ENCODE measurements at places on chromosomes 11 and 22.

DNA sequence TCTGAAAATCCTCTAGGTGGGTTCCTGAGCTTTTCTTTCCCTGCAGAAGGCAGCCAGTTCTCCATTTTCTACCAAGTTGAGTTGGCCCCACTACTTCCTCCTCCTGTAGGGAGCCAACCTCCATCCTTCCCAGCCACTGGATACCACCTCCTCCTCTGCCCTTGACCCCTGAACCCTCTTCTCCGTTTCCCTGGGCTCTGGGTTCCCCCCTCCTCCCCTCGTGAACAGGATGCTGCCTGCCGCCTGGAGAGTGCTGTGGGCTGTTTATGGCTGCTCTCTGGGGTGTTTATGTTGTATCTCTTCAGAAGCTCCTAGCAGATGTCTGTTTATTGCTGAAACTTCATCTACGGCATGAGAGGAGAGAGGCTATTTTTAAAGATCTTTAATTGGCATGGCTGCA is 8.6 kb downstream of the MICAL2 start:
- no peak for DNase-seq

DNA sequence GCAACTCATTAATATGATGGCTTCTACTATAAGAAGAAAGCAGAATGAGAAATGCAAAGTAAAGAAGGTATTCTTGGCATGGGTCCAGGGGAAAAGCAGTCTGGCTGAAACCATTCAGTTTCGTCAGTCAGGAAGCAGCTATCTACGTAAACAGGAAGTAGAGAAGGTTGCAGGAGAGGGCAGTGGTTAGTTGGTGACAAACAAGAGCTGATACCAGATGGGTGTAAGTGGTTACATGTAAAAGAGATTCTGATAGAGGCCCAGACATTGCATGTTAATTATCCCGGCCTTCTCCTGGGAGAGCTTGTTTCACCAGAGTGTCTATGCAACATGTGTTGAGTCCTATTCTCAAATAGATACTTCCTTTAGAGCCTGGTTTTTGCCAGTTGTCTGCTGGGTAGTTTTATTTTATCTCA is 58.4 kb upstream of the PSMA1 start:
- peak; percentile 47 for DNase-seq

DNA sequence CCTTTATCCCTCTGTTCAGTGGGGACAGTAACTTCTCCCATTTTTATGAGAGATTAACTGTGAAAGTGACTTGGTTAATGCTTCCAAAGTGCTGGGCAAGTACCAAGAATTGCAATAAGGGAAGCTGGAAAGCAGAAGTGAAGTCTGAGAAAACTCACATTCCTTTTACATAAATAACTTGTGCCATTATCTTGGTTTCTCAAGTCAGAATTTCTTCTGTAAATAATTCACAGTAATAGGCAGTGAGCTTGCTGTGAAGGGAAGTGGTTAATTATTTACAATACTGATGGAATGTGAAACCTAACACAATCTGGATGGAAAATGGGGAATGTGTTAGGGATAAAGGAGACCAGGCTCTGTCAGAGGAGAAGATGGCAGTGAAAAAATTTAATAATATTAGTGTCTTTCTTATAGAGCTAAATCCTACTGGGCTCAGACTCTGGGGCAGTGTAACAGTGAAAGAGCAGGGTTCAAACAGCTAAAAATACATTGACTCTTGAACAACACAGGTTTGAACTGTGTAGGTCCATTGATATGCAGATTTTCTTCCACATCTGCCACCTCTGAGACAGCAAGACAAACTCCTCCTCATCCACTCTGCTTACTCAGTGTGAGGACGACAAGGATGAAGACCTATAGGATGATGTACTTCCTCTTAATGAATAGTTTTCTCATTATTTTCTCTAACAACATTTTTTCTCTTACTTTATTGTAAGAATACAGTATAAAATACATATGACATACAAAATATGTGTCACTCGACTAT is 251.5 kb upstream of the ISX start:
- no peak for DNase-seq

- no peak for DNase-seq
Measured at GRCh38 chr11:11416502-11416901, 63.5 kb upstream of the CSNK2A3 start.

- no peak for DNase-seq
Measured at GRCh38 chr22:43848366-43849171, 13.7 kb downstream of the SULT4A1 start.

DNA sequence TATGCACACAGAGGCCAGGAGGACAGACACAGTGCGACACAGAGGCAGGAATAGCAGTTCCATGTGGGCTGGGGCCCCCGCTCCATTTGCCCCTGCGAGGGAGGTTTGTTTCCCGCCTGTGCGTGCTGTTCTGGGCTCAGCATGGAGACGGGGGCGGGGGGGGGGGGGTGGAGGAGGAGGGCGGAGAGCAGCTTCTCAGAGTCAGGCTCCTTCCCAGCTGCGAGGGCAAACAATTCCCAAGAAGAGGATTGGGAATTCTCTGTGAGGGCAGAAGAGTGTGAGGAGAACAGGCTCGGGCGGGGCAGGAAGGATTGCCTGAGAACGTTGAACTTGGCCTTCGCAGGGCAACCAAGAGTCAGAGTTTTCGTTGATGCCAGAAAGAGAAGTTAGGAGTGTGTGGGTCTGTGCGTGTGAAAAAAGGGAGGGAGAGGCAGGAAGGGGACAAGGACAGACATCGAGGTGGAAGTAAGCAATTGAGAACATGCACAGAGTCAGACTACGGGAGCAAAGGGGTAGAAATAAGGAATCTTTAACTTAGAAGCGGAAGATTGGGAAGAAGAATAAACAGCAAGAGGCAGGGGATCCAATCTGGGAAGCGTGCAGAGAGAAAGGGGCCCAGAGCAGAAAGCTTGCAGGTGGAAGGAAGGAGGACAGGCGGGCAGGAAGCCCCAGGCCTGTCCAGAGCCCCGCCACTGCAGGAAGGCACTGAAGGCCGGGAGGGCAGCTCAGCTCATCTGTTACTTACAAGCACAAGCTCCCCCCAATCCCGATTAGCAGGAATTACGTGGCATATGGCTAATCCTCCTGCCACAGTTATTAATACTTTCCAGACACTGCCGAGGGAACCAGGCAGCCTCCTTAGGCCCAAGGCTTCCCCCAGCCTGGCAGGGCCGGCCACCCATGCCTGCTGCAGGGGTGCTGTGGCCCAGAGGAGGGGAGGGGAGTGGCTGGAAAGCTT is 15.6 kb upstream of the JAM3 start:
- DNase-seq: no peak

DNA sequence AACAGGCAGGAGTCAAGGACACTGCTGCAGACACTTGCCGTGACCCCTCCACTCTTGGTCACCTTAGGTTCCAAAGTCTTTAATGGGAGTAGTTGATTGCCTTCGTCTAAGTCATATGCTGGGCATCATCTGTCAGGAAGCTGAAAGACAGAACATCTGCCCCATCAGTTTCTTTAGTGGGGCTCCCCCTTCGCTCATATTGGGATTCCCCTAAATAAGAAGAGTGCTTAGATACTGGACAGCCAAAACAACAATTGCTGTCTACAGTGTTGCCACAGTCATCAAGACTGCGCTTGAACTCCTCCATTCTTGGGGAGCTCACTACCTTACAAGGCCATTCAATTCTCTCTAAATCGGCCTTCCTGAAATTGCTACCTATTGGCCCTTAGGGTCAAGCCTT is 58.5 kb downstream of the UBASH3B start:
- no peak for DNase-seq

- DNase-seq: no peak
Measured at GRCh38 chr11:115173136-115173535, 331.1 kb downstream of the CADM1 start.

Data from CD4-positive, alpha-beta T cell (primary cell).